ENCODE measurements at places on chromosomes 1 and 21. TPM values are rescaled to one million over a fixed set of nuclear protein-coding genes. Genes with fewer than 3 reads are reported as not detected.

Gene TNFSF4
- polyA plus RNA-seq, result 2.2 TPM

GRCh38 chr1:97853221-97853620 lies 67.6 kb downstream of the DPYD start:
- DNase-seq, result no peak

- DNase-seq, result no peak
These were observed 15.9 kb upstream of the CEP350 start for GRCh38 chr1:179938752-179939151.

Gene TMEM200B
- 5.9 TPM for polyA plus RNA-seq

Gene TESK2
- polyA plus RNA-seq, result 1.9 TPM

Gene LDLRAD1
- polyA plus RNA-seq, result not detected

- DNase-seq, result no peak
These were observed 154.6 kb downstream of the VAV3 start for GRCh38 chr1:107810291-107810951.

DNA sequence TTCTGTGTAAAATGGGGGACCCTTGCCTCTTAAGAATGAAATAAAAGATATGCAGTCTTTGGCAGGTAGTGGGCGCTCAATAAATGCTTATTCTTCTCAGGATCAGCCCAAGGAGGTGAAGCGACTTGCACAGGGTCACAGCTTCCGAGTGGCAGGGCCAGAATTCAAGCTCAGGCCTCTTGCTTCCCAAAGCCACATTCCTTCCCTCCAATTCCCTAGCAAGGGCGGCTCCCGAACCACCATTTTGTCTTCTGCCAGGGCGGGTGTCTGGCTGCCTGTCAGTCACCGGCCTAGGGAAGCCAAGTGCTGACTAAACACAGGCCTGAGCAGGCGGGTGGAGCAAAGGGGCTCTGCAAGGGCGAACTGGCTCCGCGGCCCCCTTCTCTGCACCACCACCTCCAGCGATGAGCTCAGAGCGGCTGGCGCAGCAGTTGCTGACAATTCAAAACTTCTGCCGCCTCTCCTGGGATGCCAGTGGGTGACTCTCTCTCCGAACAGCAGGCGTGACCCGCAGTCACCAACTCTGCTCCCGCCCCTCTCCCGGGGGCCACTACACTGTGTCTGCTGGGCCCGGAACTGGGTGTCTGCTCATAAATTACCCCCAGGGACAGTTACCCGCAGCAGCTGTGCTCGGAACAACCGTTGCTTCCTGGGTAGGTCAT lies 10.8 kb downstream of the GPR3 start:
- no peak for DNase-seq

GRCh38 chr1:30313176-30313575 lies 410.2 kb downstream of the MATN1 start:
- DNase-seq, result no peak

Data from forelimb muscle (tissue), 1 donor.